Esophagus squamous epithelium (tissue), 5 donors: ENCODE measurements at places on chromosomes 7 and 10.

GRCh38 chr10:59666310-59666709 is 43.3 kb downstream of the SLC16A9 start:
- no peaks in the 10 kb centered on the region for H3K27me3 ChIP-seq
- DNase-seq = no peak
- no peaks in the 10 kb centered on the region for H3K4me1 ChIP-seq

- H3K27ac ChIP-seq = peak overlapping the region; percentile 67
- no peaks in the 10 kb centered on the region for H3K4me1 ChIP-seq
- no peak overlapping the region for H3K4me3 ChIP-seq
- H3K36me3 ChIP-seq = no peaks in the 10 kb centered on the region
These were observed 80.7 kb upstream of the EMX2 start for GRCh38 chr10:117461766-117462423.

DNA sequence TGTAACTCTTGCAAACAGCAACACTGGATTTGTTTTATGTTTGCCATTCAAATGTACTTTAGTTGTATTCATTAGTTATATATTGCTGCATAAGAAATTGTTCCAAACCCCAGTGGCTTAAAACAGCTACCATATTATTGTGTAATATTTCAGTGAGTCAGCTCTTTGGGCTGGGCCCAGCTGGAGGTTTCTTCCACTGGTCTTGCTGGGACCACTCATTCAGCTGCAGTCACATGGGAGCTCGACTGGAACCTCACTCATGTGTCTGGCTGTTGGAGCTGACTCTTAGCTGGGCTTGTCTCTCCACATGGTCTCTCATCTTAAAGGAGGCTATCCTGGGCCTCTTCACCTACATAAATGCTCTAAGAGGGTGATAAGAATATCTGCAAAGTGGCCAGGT is 23.2 kb upstream of the PIP4K2A start:
- no peaks in the 10 kb centered on the region for H3K4me1 ChIP-seq
- H3K36me3 ChIP-seq = no peaks in the 10 kb centered on the region
- H3K4me3 ChIP-seq = no peak overlapping the region
- H3K27me3 ChIP-seq = no peaks in the 10 kb centered on the region

GRCh38 chr10:72272689-72273409 is 875 bp upstream of the DDIT4 start:
- H3K36me3 ChIP-seq = peaks cover 23% of the 10 kb centered on the region
- peak; percentile 57 for DNase-seq
- H3K4me1 ChIP-seq = peaks cover 47% of the 10 kb centered on the region

DNA sequence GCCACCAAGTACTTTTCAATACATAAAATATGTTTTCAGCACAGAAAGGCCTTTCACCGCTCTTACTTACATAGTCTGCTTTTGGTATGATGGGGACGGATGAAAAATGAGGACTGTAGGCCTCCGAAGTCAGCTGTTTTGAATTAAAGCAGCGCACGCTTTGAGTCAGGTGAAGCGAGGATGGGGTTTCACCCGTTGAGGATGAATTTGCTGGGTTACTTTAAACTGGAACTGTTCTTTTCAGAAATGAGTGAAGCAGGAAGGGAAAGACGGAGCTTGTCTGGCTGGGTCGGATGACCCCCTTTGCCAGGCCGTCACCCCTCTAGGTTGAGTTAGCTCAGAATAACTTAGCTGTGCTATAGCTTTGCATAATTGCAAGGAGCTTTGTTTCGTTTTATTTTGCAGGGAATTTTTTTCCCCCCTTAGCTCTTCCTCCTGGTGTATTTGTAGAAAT is 40.0 kb downstream of the CUX1 start:
- DNase-seq = no peak
- no peaks in the 10 kb centered on the region for H3K36me3 ChIP-seq
- peak overlapping the region; percentile 71 for H3K27ac ChIP-seq
- no peaks in the 10 kb centered on the region for H3K4me1 ChIP-seq
- H3K27me3 ChIP-seq = no peaks in the 10 kb centered on the region

DNA sequence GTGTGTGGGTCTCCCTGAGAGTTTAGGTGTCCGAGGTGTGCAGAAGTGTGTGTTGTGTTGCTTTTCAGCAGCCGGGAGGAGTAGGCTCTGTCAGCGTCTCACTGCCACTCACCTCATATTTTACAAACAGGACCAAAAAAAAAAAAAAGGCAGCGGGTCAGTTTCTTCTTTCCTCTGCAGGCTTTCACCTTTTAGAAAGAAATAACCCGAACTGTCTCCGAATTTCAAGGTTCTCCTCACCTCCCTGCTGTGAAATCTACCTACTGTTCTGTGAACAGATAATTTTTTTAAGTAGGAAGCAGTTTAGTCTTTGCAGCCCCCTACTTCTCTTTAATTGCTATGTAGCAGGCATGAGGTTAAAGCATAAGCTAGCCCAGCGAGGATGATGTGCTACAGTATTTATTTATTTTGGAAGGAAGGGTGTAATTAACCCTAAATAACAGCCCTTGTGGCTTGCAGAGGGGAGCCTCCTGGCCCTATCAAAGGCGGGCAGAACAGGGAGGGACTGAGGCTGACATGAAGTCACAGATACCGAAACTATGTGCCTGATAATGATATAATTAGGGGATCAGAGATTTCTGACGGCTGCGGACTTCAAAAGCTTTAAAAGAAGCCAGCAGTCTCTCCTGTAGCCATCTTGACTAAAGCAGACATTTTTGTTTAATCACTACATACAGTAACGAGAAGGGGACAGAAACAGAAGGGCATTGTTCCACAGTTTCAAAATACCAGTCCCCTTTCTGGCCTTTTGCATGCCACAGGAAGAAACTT is 1.6 kb downstream of the BAMBI start:
- H3K27me3 ChIP-seq = peaks cover 88% of the 10 kb centered on the region
- H3K4me3 ChIP-seq = peak overlapping the region; percentile 79
- H3K4me1 ChIP-seq = peaks cover 6% of the 10 kb centered on the region
- H3K27ac ChIP-seq = no peak overlapping the region
- DNase-seq = no peak

DNA sequence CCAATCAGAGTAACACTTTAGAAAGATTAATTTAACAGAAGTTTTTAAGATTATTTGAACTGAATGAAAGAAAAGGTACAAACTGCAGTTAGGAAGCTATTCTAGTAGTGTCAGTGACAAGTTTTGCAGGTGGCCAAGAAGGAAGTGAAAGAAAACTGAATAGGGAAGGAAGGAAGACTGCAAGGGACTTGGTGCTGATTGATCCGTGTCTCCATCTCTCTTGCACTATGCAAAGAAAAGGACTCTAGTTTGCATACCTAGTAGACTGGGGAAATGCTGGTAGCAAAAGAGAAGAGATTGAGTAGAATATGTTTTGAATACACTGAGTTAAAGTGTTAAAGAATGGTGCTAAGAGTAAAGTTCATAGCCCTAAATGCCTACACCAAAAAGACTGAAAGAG is 33.0 kb downstream of the OR6V1 start:
- no peaks in the 10 kb centered on the region for H3K4me1 ChIP-seq
- no peak overlapping the region for H3K27ac ChIP-seq
- no peaks in the 10 kb centered on the region for H3K27me3 ChIP-seq
- no peaks in the 10 kb centered on the region for H3K36me3 ChIP-seq
- no peak overlapping the region for H3K4me3 ChIP-seq
